ENCODE measurements at places on chromosomes 12 and 14.
A peak's percentile ranks its signal among the peaks of the same experiment; 100 is the strongest.

DNA sequence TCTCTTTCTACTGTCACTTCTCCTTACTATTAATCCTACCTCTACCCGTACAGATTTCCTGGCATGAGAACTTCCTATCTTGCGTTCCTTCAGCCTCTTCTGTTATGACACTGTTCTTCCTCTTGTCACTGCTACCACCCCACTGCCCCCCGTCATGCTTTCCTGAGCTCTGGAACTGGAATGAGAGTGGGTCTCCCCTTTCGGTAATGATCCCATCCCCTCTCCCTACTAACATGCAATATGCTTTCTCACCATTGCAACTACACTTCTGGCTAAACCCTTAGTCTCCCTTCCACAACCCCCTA lies 4.9 kb upstream of the AP1G2 start:
- no peak for DNase-seq

DNA sequence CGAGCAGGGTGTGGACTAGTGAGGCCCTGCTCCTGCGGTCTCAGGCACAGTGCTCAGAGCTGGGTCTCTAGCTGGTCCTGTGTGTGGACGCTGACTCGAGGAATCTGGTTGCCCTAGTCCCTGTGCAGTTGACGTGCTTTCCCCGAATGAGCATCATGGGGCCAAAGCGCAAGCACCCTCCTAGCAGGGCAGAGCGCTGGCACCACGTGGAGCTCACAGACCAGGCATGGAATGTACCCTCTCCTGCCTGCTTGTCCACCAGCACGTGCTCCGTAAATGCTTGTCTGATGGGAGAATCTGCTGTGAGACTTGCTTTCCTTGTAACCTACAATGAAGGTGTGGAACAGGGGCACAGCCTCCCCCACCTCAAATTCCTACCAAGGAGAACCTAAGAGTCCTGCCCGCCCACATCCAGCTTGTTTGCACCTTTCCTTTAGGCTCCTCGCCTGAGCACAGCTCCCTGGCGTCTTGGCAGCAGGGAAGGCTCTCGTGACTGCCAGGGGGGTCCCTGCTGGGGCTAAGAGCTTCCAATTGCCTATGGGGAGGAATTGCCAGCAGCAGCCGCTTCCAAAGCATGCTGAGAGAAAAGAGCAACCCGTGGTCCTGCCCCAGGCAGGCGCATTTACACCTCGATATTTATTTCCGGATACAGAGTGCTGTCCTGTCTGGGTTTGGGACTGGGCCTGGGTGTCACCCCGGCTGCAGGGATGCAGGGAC lies 125.0 kb downstream of the PIWIL1 start:
- DNase-seq: no peak

DNA sequence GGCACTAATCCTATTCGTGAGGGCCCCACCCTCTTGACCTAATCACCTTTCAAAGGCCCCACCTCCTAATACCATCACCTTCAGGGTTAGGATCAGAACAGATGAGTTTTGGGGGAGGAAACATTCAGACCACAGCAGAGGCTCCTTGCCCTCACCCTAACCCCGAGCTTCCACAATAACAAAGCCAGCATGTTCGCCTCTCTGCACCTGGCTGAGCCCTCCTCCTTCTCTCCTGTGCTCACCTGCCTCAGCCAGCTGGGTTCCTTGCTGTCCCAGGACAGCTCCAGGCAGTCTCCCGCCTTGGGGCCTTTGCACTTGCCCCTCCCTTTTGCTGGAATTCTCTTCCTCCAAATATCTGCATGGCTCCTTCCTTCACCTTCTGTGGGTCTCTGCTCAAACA lies 9.7 kb upstream of the RAN start:
- no peak for DNase-seq

- DNase-seq: no peak
Observed at GRCh38 chr14:73763396-73763795, 49.2 kb upstream of the PNMA1 start.

- no peak for DNase-seq
Observed at GRCh38 chr12:70154087-70154638, 89.1 kb upstream of the CNOT2 start.

DNA sequence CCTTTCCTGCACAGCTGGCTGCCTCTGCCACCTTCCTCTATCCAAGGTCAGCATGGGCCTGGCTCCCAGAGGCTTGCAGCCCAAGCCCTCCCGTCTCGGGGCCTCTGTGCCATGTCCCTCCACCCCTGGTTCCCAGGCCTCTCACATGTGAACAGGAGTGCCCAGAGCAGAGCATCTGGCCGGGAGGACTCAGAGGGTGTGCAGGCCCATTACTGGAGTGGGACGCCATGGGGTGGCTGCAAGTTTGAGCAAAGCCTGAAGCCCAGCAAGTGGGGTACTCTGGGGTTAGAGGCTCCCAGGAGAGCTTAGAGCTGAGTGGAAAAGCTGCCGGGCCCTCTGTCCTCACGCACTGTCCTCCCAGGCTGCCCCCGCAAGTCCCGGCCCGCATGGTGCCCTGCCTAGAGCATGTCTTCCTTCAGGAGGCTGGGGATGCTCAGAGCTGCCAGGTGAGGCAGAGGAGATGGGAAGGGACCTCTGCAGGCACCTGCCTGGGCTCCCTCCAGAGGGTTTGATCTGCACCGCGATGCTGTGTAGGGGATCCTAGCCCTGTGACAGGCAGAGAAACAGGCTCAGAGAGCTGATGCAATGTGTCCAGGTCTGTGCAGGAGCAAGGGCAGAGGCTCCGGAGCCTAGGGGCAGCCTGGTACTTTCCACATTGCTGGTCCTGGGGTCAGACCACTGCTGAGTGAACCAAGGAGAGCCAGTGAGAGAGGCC lies 39.8 kb downstream of the DIO3 start:
- DNase-seq: no peak

DNA sequence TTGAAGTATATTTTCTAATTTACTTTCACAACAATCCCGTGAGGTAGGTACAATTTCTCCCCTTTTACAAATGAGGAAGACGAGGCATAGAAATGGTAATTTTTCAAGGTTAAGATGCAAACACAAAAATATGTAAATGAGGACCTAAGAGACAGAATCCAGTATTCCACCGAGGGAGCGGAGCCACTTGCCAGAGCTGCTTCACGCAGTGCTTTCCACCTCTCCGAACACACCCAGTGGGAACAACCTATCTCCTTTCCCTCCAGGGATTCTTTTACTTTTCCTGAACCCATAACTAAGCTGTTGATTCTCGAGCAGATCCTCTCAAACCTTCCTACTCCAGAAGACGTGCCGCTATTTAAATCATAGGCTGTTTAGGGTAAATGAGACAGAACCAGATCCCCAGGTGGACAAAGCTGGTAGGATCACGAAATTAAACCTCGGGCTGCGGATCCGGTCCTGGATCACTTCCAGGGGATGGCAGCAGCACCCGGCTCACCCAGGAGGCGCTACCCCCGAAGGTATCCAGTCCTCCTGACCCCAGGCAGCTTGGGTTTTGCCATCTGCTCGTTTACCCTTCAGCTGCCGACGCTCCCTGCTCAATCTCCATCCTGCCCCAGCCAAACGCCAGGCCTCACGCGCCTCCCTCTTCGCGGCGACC lies 1.5 kb downstream of the DDHD1 start:
- peak; percentile 34 for DNase-seq

DNA sequence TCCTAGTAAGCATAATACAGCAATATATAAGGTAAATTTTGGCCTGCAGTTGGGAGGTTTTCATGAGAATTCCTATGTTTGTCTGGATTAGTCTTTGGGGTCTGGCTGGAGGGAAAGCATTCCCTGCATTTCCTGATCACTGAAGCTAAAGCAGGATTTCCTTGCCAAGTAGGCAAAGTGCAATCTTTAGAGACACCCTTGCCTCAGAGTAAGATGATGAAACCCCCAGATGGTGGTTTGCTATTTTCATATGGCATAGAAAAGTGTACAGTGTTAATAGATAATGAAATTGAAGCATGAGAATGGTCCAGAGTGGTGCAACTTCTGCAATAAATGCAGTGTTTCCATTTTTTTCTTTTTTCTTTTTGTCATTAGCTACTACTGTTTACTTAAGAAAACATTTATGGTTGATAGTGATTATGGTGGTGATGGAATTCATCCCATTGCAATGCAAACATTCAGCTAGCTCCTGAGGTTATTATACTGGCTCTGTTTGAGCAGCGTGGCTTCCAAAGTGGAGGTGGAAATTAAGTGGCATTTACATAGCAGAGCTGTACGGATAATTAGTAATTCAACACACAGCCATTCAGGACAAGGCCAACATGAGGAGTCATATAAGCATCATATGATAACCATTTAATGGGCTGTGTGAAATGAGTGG lies 276.3 kb downstream of the DUSP6 start:
- DNase-seq: no peak

DNA sequence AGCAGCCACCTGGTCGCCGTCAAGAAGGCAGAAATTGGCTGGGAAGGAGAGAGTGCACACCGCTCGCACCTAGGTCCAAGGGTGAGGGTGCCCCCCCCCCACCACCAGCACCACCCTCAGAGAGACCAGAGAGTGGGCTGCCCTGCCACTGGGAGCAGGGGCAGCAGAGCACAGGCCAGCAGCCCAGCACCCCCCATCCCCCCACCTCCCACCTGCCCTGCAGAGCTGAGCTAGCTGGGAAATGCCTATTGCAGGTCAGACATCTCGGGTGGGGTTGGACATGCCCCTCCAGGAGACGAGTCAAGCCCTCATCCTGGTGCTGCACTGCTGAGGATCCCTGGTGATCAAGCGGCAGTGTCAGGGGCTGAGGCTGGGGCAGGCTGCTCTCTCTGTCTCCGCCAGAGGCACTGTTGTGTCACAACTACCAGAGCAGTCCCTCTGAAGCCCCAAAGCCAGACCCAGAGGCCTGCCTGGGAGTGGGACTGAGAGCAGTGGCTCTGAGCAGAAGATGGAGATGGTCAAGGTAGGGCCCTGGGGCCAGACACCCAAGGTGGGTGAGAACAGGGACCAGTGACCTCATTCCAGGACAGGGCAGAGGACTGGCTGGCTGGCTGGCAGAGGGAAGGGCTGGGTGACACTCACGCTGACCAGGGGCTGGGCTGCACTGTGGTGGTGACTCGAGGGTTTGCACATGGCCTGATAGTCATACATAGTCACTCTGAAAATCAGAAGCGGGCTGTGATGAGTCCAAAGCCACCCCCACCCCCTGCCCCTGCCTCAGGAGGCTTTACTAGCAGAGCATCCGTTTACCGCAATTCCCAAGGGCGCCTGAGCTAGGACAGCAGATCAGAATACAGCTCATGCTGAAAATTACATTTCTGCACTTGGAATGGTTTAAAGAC lies 19.7 kb upstream of the LRTM2 start:
- DNase-seq: no peak

- DNase-seq: no peak
Observed at GRCh38 chr12:18823461-18823860, 85.5 kb downstream of the CAPZA3 start.

- no peak for DNase-seq
Observed at GRCh38 chr12:66859751-66860440, 181.0 kb upstream of the GRIP1 start.

DNA sequence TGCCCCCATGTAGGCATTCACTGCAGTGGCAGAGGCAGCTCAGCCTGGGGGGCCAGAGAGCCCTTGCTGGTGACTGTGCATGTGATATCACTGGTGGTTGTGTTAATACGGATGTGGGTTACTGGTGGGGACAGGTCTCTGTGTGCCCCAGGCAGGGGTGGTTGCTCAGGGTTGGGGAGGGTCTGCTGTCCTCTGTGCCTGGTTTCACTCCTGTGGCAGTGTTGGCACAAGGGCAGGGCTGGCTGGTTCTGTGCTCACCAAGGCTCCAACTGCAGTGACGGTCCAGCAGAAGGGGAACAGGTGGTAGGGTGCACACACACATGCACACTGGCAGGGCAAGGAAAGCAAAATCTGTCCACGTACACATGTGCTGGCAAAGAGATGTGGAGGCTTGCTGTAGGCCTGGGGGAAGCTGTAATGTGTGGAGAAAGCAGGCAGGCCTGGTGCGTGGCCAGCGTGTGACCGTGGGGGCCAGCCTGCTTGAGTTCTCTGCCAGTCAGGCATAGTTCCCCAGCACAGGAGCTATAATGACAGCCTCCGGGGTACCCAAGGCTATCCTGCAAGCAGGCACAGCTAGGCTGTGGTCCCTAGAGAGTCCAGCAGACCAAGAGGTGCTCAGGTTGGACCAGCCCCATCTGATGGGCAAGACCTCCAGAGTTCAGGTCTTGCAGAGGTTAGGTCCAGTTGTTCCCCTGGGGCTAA lies 254.6 kb downstream of the FBXL14 start:
- no peak for DNase-seq

- no peak for DNase-seq
Observed at GRCh38 chr12:24907464-24907863, 41.4 kb downstream of the BCAT1 start.

- DNase-seq: no peak
Observed at GRCh38 chr12:47349137-47350061, 269.6 kb upstream of the AMIGO2 start.

GRCh38 chr12:58247633-58248032 lies 306.3 kb downstream of the ATP23 start:
- no peak for DNase-seq

DNA sequence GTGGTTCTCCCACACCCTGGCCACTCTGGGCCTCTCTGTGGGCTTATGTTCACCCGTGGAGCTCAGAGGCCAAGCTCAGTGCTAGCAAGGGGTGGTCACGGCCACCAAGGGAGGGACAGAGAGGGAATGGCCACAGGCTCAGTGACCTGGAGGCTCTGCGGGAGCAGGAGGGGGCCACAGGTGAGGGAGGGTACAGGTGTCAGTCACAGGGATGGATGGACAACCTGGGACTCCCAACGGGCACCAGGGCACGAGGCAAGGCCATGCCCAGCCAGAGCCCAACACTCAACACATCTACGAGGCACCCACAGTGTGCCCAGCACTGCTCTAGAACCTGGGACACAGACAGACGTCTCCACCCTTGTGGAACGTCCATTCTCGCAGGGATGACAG lies 11.3 kb downstream of the NCOR2 start:
- DNase-seq: no peak

GRCh38 chr14:32656601-32657000 lies 282.1 kb upstream of the NPAS3 start:
- no peak for DNase-seq

DNA sequence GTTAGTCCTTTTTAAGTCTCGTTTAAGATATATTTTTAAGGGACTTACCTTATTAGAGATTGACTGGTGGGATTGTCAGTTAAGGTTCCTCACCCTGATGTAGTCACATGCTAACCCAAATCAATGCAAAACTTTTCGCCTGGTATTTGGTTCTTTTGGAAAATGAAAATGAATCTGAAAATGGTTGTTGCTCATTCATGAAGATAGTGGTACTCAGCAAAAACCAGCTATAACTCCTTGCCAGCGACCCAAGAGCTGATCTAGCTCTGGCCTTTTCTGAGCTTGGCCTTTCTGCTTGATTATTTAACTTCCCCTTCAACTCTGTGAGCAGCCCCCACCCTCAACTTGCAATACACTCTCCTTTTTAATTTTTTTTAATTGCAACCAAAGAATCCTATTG lies 85.0 kb upstream of the GTF2A1 start:
- DNase-seq: no peak

All from activated CD8-positive, alpha-beta memory T cell treated with anti-CD3 and anti-CD28 coated beads, Interleukin-2, amount 50 U/mL, for 4 hours (primary cell).